Activated CD4-positive, alpha-beta T cell treated with anti-CD3 and anti-CD28 coated beads, Interleukin-2, amount 50 U/mL, for 16 hours (primary cell): ENCODE measurements at places on chromosomes 16 and 17.
A peak's percentile ranks its signal among the peaks of the same experiment; 100 is the strongest.

- DNase-seq: no peak
These were observed 8.4 kb upstream of the GHDC start for GRCh38 chr17:42202696-42203095.

DNA sequence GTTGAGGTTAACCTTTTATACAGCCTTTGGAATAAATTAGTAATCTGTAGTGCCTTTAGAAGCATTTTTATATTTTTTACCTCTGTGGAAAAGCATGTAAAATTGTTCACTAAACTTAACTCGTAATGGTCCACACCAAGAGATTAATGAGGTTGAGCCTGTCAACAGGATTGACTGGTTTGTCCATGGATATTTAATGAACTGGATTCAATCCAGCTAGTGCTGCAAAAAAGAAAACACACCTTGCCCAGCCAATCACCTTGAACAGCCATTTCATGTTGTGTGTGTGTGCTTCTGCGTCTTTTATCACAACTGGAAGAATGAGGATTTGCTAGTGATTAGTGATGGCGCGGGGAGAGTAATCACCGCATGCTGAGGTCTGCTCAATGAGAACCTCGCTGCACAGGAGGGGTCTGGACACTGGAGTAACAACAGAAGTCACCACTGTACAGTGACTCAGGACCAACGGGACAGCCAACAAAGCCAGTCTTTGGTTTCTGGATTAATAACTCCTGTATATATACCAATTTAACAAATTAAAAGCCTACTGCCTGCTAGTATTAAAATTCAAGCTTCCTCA lies 33.7 kb downstream of the LITAFD start:
- DNase-seq: no peak

DNA sequence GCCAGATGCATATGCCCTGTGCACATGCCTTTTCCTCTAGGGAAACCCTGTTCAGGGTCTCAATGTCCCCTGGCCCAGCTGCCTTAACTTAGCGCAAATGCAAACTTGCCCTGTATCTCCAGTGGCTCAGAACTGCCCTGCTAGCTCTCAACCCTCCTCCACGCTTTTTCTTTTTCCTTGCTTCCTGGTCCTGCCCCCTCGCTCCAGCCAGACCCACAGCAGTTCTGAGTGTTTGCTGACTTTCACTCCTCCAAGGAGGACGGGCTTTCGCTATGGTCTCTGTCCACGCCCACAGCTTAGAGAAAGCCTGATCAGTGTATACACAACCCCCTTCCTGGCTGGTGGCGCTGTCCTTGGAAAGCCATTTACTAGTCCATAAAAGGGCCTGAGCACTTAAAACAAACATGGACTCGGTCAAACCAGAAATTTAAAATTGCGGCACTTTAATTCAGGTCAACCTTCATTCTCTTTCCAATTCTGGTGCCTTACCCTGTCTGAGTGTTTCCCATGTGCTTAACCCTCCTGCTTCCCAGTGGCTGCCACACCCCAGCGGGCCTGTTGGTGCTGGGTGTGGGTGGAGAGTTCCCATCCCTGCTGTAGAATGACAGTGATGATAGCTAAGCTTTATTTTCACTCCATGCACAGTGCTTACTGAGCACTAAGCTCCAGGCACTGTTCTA lies 15.6 kb upstream of the TMEM98 start:
- DNase-seq: no peak

GRCh38 chr16:79168321-79168720 lies 432.2 kb downstream of the MAF start:
- DNase-seq: no peak

DNA sequence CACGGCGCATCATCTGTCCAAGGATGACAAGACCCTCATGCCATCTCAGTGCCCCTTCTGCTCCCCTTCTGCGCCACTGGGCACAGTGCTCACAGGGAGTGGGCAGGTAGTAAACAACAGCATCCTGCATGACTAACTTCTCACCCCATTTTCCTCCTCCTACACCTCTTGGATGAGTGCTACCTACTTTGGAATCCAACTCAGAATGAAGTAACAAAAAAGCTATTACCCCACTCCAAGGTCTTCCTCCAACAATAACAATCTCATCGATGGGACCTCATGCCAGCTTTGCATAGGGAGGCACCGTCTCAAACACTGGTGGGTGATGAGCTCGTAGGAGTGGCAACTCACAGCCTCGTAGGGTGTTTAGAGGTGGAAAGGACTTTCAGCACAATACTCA lies 98.6 kb upstream of the RCVRN start:
- no peak for DNase-seq

DNA sequence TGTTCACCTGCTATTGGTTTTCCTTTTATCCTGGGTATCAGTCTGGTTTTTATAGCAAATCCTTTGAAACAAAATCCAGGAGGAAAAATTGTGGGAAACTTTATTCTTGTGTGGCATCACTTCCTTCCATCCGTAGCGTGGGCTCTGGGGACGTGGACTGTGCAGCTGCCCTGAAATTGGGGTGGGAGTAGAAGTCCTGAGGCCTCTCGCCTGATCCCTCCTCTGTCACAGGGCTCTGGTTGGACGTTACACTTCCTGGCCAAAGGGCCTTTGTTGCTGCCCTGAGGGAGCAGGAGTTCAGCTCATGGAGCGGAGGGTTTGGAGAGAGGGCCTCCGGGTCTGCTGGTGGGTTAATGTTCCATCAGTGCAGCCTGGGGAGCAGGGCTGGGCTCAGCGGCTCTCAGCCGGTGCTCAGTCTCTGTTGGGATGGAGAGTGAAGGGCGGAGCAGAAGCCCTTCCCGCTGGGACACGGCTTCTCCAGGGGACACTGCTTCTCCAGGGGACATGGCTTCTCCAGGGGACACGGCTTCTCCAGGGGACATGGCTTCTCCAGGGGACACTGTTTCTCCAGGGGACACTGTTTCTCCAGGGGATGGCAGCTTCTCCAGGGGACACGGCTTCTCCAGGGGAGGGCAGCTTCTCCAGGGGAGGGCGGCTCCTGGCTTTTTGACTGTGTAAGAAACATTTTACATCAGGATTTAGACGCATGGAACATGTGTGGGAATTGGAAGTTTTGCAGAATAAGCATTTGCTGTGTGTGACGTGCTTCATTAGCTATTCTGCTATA lies 15.2 kb upstream of the RPL13 start:
- DNase-seq: no peak

- DNase-seq: peak; percentile 39
These were observed 2.0 kb downstream of the KLHL11 start for GRCh38 chr17:41863074-41863848.

DNA sequence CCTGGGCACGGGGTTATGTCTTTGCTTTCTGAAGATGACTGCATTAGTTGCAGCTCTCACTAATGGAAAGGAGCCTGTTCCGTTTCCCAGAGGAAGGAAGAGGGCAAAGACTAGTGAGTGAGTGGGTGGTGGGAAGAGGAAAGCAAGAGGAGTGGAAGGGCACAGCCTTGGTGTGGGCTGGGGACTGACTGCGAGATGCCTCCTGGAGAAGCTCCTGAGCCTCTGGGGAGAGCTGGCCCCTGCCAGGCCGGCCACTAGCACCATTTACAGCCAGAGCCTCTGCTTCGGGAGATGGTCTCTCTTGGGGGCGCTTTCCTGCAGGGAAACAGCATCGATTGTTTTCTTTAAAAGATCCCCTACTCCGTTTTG lies 825 bp upstream of the RHBDL3 start:
- DNase-seq: no peak

DNA sequence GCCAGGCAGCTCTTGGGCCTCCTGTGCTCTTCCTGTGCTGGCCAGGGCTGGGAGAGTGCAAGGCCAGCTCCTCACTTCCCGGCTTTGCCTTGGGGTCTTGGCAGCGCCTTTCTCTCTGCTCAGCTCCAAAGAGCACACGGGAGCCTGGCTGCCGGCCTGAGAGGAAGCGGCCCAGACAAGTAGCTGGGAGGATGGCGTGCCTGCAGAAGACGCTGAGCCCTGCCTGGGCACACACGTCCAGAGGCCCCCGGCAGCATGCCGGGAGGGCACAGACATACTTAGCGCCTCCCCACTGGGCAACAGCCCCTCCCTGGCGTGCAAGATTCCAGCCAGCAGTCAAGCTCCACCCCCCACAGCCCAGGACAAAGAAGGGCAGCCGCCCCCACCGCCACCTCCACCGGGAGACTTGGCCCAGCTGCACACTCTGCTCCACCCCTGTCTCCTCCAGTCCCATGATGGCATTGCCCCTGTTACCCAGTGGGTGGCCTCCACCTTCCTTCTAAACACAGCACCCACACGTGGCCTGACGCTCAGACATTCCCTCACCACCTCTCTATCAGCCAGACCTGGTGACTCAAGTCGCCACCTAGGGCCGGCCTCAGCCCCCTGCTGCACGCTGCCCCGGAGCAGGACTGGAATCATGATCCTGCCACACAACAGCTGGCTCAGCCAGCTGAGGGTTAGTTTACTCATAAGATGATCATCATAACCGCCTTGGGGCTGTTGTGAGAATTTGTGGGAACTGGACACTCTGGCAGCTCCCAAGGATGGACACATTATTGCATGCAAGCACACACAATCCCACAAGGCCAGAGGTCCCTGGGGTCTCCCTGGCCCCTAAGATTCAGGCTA lies 12.4 kb downstream of the SGCA start:
- peak; percentile 51 for DNase-seq

DNA sequence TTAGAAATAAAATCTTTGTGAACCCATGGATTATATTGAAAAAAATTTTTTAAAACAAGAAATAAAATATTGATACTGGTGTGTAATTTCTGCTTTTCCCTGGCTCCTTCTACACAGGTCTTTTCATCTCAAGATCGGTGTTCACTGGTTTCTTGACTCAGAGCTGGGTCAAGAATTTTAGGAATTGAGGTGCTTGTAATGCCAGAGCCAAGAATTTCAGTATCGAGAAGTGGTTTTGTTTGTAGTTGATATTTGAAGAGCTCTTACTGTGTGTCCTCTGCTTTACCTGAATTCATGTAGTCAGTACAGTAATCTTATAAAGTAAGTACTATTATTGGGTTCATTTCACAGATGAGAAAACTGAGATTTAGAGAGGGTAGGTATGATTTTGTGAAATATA lies 7.3 kb downstream of the WWP2 start:
- DNase-seq: no peak

DNA sequence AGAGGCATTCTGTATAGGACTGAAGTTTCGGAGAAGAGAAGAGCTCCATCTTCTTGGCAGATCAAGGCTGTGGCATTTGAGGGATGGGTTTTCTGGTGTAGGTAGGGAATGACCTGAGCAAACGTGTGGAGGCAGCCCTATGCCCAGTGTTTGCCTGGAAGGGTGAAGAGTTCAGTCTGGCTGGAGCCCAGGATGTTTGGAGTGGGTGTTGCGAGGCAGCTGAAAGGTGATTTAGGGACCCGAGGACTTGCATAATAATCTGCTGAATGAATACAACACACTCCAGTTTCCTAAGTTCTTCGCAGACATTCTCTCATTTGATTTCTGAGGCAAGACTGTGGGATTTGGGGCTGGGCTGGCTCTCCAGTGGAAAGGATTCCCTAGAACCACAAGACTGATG lies 186.2 kb downstream of the CYLD start:
- no peak for DNase-seq

GRCh38 chr16:9241177-9241576 lies 149.7 kb downstream of the HAPSTR1 start:
- DNase-seq: no peak

DNA sequence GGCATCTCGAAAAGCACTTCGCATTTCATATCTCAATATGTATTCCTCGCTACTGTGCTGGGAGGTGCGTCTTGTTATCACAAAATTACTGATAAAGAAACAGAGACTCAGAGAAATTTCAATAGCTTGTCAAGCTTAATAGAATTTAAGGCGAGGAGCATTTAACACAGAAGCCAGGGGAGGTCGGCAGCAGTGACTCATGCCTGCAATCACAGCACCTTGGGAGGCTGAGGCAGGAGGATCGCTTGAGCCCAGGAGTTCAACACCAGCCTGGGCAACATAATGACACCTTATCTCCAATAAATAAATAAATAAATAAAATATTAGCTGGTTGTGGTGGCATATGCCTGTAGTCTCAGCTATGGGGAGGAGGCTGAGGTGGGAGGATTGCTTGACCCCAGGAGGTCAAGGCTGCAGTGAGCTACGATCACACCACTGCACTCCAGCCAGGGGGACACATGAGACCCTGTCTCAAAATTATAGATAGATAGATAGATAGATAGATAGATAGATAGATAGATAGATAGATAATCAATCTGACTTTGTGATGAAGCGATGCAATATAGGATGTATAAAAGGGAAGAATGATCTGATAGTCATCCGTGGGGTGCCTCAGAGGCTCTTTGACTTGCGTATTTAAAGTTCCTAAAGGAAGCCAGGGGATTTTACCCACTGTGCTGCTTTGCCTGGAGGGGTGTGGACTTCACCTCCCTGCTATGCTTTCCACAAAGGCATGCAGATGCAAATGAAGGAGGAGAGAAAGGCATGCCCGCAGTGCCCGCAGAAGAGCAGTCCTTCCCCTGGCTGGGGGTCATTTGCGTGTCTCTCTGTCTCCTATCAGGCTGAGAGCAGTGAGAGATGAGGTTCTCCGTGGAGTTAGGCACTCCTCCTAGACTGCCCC lies 15.9 kb upstream of the USP10 start:
- DNase-seq: no peak

DNA sequence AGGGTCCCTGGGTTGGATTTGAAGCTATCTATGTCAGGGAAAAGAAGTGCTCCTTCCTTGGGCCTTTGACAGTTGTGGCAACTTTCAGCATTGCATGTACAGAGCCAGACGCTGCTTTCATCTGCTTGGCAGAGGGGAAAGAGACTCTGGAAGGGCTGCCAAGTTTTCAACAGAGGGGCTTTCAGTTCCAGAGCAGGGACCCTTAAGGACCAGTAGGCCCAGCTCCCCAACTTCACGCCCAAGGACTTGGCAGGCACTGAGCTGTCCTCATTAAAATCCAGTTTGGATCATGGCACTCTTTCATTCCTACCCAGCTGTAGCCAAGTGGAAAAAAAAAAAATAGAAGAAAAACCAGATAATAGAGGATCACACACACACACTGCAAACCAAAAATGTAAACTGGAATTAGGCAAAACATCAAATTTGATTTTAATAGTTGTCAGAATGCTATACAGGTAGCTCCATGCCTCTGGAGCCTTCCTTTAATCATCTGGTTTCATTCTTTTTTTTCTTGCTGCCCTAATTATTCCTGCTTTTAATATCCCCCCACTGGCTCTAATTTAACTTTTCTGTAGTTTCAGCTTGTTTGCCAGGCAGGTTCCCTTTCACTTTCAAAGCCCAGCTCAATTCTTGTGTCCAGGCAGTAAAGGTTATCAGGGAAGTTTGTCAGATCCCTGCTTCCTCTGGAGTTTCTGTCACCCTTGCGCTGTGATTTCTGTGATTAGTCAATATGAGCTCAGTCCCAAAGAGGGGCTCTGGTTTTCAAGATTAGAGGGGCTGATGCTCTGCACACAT lies 702.6 kb upstream of the CDH8 start:
- no peak for DNase-seq

GRCh38 chr17:50586421-50587247 lies 26.1 kb downstream of the CACNA1G start:
- DNase-seq: no peak

DNA sequence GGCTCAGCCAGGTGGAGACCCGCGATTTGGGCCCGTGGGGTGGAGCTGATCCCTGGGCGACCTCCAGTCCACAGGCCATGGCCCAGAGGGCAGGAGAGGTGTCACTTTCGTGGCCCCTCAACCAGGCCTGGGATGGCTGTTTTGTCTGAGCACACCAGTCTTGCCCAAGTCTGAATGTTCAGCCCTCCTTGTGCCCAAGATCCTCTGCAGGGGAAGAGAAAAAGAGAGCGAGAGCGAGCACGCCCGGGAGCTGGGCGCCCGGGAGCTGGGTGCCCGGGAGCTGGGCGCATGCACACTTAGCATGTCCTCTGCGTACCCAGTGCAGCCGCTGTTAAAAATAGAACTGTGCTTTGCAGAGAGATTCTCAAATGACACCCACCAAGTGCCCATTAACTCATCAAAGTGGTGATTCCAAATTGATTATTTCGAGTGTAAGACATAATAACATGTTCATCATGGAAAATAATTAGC lies 403.3 kb upstream of the TNRC6C start:
- no peak for DNase-seq

- DNase-seq: no peak
These were observed 500.1 kb downstream of the MAF start for GRCh38 chr16:79100447-79100846.
